CD8-positive, alpha-beta T cell (primary cell): ENCODE measurements at places on chromosomes 4 and X.

GRCh38 chrX:1589356-1590130, 1.9 kb upstream of the AKAP17A start:
- DNase-seq, result no peak

GRCh38 chr4:1375761-1376322, 28.8 kb downstream of the UVSSA start:
- DNase-seq, result no peak

- DNase-seq, result no peak
Observed at GRCh38 chrX:146181858-146182257, 364.2 kb downstream of the SLITRK2 start.

GRCh38 chr4:6974138-6974848, 64.7 kb downstream of the TBC1D14 start:
- peak; percentile 85 for DNase-seq

- no peak for DNase-seq
Observed at GRCh38 chr4:88448889-88449288, 8.0 kb upstream of the HERC5 start.

- DNase-seq, result no peak
Observed at GRCh38 chrX:142688256-142688655, 337.5 kb upstream of the SPANXN4 start.

- DNase-seq, result no peak
Observed at GRCh38 chr4:140846736-140847135, 90.6 kb upstream of the TBC1D9 start.

DNA sequence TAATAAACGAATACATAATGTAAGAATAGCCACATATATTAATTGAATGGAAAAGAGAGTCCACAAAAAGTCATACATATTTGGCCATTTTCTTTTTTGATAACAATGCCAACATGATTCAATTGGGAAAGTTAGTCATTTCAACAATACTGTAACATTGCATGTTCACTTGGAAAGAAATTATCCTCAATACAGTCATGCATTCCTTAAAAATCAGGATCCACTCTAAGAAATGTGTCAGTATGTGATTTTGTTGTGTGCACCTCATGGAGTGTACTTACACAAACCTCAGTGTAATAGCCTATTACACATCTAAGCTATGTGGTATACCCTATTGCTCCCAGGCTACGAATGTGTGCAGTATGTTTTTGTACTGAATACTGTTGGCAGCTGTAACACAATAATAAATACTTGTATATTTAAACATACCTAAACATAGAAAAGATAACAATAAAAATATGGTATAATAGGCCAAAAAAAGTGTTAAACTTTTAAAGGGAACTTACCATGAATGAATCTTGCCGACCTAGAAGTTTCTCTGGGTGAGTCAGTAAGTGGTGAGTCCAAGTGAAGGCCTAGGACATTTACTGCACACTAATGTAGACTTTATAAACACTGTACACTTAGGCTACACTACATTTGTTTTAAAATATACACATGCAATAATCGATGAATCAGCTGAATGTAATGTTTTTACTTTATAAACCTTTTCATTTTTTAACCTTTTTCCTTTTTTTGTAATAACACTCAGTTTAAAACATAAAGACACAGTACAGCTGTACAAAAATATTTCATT, 806.8 kb downstream of the PCDH18 start:
- no peak for DNase-seq

GRCh38 chr4:125501568-125501967, 186.8 kb downstream of the FAT4 start:
- DNase-seq, result no peak

- peak; percentile 15 for DNase-seq
Observed at GRCh38 chr4:139951021-139951420, 203.0 kb downstream of the MAML3 start.

DNA sequence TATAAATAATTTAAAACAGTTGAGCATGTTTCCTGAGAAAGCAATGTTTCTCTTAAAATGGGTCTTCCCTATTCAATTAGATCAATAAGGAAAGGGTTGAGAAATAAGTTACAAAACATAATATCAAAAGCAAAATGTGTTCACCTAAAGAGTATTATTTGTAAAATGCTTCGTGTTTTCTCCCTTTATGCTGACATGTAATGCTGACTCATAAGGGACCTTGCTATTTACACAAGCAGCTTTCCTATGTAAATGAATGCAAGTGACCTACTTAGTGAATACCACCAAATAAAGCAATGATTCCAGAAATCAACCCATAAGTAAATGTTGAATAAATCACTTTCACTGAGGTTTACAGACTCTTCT, 91.5 kb downstream of the ELOVL6 start:
- DNase-seq, result no peak

- DNase-seq, result peak; percentile 22
Observed at GRCh38 chrX:1242891-1243402, 25.7 kb upstream of the CSF2RA start.

- no peak for DNase-seq
Observed at GRCh38 chrX:147958291-147958690, 22.8 kb upstream of the FMR1NB start.

DNA sequence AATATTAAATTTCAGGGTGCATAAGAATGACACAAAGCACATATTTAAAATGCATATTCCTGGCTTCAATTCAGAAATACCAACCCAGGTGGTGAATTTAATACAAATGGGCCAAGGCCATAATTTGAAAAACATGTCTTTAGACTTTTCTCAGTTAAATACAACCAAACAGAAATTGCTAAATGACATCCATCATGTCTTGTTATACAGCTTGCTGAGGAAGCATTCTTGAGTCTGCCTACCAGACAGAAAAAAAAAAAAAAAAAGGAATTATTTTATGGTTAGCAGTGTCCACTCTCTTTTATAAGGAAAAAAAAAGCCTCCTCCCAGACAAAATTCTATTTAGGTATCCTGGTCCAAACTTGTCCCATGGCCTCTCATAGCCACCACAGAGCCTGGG, 119.1 kb downstream of the PAPSS1 start:
- DNase-seq, result no peak

GRCh38 chrX:47748576-47748975, 88.1 kb upstream of the ZNF81 start:
- DNase-seq, result no peak
